ENCODE measurements at places on chromosomes 2 and 18.

GRCh38 chr2:13034861-13035260 lies 318.1 kb downstream of the TRIB2 start:
- DNase-seq = peak; percentile 81

GRCh38 chr2:105873721-105874120 lies 129.0 kb downstream of the NCK2 start:
- DNase-seq = peak; percentile 83

- DNase-seq = no peak
These were observed 24.0 kb upstream of the PAIP2B start for GRCh38 chr2:71250935-71251334.

- DNase-seq = no peak
These were observed 38.9 kb downstream of the RHBDD1 start for GRCh38 chr2:226874749-226875148.

- peak; percentile 14 for DNase-seq
These were observed 435.4 kb downstream of the SETBP1 start for GRCh38 chr18:45116116-45116515.

DNA sequence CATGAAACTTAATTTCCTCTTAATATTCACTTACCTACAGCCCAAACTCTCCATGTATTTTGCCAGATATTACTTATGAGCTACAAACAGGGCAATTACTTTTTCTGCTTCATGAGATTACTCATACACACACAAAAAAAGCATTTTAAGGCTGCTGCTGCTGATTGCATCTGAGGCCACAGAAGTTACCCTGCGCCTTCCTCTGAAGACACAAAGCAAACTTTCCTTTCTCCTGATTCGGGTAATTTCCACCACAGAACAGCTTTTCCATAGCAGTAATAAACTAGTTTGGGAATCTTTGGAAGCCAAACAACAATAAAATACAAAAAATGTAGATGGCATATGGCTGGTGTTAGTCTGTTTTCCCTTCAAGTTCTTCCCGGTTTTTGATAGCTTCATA lies 6.2 kb downstream of the TTC32 start:
- peak; percentile 11 for DNase-seq

DNA sequence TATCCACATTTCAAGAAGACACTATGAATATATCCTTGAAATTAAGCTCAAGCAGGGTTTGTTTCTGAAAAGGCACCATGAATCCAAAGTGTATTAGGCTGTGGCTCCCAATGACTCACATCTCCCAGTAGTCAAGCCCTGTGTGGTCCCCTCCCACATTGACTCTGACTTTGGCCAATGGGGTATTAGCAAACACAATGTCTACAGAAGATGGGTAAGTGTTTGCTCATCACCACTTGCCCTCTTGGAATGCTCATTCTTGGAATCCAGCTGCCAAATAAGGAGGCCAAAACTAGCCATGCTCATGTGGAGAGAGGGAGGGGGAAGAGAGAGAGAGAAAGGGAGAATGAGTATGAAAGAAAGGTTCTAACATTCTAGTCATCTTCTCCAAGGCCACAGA lies 490.0 kb downstream of the TXNL1 start:
- peak; percentile 99 for DNase-seq

DNA sequence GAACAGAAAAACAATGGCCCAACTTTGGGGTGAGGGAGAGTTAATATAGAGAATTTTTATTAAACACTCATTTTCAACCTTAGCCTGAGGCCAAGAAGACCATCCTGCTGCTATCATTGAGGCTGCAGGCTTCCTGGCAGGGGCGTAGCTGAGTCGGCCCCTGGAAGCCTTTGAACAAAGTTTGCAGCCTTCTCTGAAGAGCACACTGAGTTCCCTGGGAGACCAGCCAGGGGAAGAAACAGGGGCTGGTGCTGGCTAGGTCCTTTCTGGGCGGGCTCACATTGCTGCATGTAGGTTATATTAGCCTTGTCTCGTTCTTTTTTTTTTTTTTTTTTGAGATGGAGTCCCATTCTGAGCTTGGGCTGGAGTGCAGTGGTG lies 126.8 kb upstream of the HS6ST1 start:
- DNase-seq = no peak

DNA sequence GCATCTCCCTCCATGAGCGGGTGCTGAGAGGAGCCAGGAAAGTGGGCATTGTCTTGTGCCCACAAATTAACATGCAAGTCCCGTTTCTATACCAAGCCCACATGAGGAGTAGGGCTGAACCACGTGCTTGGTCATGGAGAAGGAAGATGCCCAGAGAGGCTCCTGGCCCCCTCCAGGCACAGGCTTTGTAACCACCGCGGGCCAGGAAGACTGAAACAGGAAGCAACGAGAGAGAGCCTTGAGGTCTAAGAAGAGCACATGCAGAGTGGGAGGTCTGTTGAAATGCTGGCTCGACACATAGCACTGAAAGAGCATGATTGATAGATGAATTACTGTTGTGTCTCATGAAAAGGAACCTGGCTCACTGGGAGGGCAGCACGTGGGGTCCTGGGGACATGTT lies 36.3 kb downstream of the VWA3B start:
- no peak for DNase-seq

DNA sequence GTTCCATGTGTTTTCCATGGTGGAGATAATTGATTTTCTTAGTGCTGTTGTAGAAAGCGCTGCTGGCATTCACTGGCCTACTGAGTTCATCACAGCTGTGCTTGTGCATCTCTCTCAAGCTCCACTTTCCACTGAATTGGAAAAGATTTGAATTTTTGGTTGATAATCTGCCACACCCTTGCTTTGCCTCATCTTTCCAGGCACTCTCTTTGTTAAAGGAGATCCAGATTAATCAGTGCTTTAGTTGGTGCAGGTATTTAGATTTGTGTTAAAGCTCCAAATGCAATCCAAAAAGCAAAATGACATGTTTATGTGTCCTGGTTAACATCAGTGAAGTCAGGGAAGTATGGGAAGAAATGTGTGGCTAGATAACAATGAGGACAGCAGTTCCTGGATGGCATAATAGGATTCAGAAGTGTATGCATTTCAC lies 2.7 kb upstream of the COL3A1 start:
- DNase-seq = no peak

- no peak for DNase-seq
These were observed 526.9 kb upstream of the FANCL start for GRCh38 chr2:58767828-58768714.

DNA sequence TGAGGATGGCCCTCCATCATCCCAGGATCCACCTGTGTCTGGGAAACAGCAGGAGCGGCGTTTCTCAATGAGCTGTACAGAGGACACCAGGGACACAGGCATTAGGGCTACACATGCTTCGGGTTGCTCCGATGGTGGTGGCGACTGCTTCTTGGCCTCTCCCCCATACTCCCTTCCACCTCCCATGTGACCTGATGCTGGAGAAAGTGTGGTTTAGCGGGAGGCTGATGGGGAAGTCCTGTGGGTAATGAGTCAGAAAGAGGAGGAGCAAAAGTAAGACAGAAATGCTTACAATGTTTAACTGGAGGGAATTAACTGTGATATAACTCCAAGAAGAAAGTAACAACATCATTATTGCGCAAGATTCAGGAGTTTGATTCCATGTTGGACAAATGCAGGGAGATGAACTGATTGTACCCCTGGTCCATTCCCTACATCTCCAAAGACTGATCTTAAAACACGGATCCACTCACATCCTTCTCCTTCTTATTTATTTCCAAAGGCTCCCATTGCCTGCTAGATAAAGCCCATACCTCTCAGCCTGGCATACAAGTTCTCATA lies 186.6 kb downstream of the NRP2 start:
- peak; percentile 40 for DNase-seq

DNA sequence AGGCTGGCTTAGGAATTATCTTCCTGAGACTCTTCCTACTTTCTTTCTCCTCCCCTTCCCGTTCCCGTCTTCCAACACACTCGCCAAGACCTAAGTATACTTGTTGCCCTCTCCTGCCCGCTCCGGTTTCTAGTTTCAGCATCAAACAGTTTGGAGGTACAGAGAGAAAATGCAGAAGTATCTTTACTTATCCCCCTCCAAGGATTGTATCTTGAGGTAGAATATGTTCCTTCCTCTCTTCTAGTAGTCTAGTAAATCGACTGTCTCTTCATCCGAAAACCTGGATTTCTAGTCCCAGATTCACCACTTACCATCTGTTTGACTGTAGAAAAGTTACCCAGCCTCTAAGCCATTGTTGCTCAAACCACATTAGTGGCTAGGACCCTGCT lies 755 bp downstream of the EIF4E2 start:
- no peak for DNase-seq

- DNase-seq = no peak
These were observed 1003.5 kb downstream of the TSN start for GRCh38 chr2:122758967-122759366.

- no peak for DNase-seq
These were observed 2.8 kb downstream of the SLC30A6 start for GRCh38 chr2:32168513-32168912.

DNA sequence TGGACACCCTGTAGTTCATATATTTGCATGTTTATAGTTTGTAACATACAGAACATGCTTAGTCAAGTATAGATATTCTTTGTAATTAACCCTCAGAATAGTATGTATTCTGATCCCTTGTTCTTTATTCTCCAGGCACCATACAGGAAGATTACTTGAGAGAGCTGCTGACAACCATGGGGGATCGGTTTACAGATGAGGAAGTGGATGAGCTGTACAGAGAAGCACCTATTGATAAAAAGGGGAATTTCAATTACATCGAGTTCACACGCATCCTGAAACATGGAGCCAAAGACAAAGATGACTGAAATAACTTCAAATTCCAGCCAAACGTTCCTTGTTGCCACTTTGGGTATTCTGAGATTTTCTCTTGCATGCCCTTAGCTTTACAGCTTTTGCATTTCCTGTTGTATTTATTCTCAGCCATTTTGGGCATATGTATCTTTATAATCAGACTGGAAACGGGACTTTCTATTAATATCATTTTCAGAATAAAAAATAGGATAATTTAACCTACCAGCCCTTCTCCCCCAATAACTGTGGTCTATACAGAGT lies 6.2 kb upstream of the MYL12B start:
- no peak for DNase-seq

DNA sequence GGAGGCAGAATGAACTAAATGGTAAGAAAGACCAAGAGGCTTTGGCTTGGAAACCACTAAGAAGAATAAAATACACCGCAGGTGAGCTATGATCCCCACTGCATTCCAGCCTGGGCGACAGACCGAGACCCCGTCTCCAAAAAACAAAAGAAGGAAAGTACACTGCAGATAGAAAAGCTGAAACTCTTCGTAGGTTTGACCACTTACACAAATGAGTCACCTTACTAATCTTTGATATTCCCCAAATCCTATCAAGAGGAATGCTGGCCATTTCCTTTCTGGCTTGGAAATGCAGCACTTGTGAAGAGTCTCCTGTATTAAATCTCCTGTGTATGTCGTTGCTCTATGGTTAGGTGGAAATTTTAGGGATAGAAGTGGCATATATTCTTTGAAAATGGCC lies 108.8 kb downstream of the MTCL1 start:
- DNase-seq = peak; percentile 69

DNA sequence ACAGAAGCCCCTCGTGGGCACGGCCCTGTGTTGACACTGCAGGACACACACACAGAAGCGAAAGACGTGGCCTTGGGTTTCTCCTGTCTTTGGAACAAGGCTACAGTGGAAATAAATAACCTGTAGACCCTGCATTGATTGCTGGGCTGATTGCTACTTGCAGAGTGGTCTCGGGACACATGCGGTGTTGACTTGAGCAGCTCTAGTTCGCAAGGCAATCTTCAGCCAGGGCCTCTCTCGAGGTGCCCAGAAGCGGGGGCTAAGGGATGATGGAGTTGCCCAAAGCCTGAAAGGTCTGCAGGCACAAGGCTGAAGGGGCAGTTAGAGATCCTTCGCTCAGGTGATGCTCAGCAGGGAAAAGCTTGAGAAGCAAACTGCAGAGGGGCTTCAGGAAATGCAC lies 180.3 kb downstream of the SEPTIN10 start:
- DNase-seq = no peak

- DNase-seq = peak; percentile 75
These were observed 243.8 kb downstream of the TSN start for GRCh38 chr2:121999264-121999663.

- no peak for DNase-seq
These were observed 411 bp downstream of the RNASEH1 start for GRCh38 chr2:3557639-3558204.

DNA sequence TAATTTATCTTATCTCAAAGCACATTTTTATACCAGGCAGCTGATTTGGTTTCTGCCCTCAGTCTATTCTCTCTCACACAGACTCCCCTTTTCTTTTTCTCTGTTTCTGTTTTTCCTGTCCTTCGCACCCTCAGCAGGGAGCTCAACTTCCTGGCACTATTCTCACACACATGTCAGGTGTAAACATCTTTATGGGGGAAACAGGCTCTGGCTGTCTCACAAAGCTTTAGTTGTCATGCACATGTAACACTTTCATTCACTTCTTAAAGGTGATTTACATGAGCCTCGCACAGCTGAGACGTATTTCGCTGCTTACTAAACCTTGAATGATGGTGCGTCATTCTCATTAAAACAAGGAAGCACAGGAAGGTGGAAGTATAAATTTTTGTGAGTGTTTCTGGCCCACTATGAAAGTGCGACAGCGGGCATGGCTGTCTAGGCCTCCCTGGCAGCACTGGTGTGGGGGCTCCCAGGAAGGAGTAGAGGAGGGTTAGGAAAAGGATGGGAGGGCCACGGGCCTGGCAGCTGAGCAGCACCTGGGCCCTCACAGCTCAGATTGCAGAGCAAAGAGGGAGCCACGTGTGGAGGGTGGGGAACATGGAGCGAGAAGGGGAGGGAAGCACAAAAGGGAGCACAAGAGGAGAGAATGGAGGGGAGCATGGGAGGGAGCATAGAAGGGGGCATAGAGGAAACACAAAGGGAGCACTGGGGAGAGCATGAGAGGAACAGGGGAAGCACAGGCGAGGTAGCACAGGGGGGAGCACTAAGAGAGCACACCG lies 46.2 kb upstream of the SNTG2 start:
- no peak for DNase-seq

GRCh38 chr2:121094101-121094500 lies 190.9 kb downstream of the TFCP2L1 start:
- peak; percentile 66 for DNase-seq

- DNase-seq = peak; percentile 36
These were observed 120.0 kb downstream of the DOCK10 start for GRCh38 chr2:224922142-224922727.

GRCh38 chr2:28155627-28156026 lies 237.0 kb upstream of the FOSL2 start:
- no peak for DNase-seq

DNA sequence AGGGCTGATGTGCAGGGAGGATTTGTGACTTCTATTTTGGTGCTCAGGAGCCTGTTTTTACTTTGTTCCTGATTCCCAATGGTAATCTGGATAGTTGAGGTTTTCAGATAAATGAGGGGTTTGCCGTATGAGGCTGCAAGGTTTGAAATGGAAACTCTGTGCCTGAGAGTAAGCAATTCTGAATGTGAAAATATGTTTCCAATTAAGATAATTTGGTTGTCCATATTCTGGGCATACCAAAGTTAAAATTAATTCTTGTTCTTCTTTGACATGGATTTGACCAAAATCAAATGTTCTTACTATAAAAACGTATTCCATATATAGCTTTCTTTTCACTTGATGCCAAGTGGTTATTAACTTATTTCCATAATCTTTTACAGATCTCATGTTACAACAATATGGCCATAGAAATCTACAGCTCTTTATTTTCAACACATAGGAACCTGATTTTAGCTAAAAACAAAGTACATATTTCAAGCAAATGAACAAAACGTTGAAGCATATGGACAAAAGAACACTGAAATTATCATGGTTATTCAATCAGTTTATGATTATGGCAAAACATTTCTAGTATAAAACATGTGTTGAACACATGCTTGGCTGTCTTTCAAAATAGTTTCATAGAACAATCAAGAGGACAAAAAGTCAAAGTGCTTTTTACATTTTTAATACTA lies 63.4 kb upstream of the ARHGAP28 start:
- DNase-seq = no peak

Measured in EH (cell line).